ENCODE measurements at places on chromosomes 16 and 17.

GRCh38 chr16:54282202-54282927 lies 4.2 kb downstream of the IRX3 start:
- no peak overlapping the region for H3K27ac ChIP-seq
- DNase-seq: no peak
- no peaks in the 10 kb centered on the region for H3K36me3 ChIP-seq
- H3K27me3 ChIP-seq: peaks cover 8% of the 10 kb centered on the region
- H3K4me1 ChIP-seq: no peaks in the 10 kb centered on the region

GRCh38 chr16:57991551-57992059 lies 8.9 kb downstream of the ZNF319 start:
- H3K27ac ChIP-seq: no peak overlapping the region
- H3K4me3 ChIP-seq: no peak overlapping the region
- DNase-seq: no peak
- no peaks in the 10 kb centered on the region for H3K27me3 ChIP-seq

GRCh38 chr16:26211542-26211941 lies 519.8 kb downstream of the HS3ST4 start:
- H3K27ac ChIP-seq: no peak overlapping the region
- H3K4me1 ChIP-seq: no peaks in the 10 kb centered on the region
- no peak for DNase-seq
- H3K27me3 ChIP-seq: no peaks in the 10 kb centered on the region
- no peaks in the 10 kb centered on the region for H3K36me3 ChIP-seq

- no peaks in the 10 kb centered on the region for H3K27me3 ChIP-seq
- peaks cover 3% of the 10 kb centered on the region for H3K36me3 ChIP-seq
- H3K4me1 ChIP-seq: no peaks in the 10 kb centered on the region
- H3K4me3 ChIP-seq: no peak overlapping the region
Observed at GRCh38 chr17:64520359-64520758, 13.6 kb downstream of the CEP95 start.

DNA sequence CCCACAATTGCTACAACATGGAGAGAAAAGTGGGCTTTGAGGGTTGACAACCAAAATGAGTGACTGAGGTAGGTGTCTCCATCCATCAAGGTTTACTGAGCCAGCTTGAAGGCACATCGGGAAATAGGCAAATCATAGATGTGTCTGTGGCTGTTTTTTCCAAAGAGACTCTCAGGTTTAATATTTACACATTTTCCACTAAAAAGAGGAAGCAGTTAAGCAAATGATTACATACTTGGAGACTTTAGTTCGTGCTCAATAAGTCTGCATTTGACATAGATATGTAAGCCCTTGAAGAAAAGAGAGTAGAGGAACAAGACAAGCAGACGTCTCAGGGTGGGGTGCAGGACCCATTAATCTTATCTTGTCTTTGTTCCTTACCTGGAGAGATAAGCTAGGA lies 148.9 kb upstream of the COX10 start:
- DNase-seq: no peak
- H3K27me3 ChIP-seq: no peaks in the 10 kb centered on the region
- no peak overlapping the region for H3K27ac ChIP-seq
- no peaks in the 10 kb centered on the region for H3K4me1 ChIP-seq

GRCh38 chr17:3027786-3028532 lies 35.4 kb downstream of the OR1D5 start:
- no peaks in the 10 kb centered on the region for H3K4me1 ChIP-seq
- H3K36me3 ChIP-seq: no peaks in the 10 kb centered on the region
- no peak overlapping the region for H3K27ac ChIP-seq
- no peak for DNase-seq
- no peaks in the 10 kb centered on the region for H3K27me3 ChIP-seq

GRCh38 chr17:27353033-27353460 lies 59.1 kb downstream of the WSB1 start:
- H3K27me3 ChIP-seq: no peaks in the 10 kb centered on the region
- H3K36me3 ChIP-seq: no peaks in the 10 kb centered on the region
- peak overlapping the region; percentile 70 for H3K27ac ChIP-seq
- peak overlapping the region; percentile 73 for H3K4me3 ChIP-seq
- peaks cover 11% of the 10 kb centered on the region for H3K4me1 ChIP-seq

DNA sequence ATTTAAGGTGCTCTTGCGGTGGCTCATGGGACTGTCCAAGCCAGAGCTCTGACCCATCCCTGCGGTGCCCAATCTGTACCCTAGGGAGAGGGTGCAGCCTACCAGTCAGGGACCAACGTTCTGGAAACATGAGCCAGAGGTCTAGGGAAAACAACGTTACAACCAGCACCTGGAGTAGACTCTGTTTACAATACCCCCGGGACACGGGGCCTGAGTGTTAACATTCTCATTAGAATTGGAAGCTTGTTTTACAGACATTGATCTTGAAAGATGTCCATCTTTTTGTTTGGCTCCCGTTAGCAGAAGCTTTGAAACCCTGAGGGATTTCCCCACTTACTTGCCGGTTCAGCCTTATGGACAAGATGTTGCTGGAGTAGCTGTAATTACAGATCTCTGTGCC lies 6.9 kb downstream of the WIPI1 start:
- H3K4me1 ChIP-seq: no peaks in the 10 kb centered on the region
- DNase-seq: no peak
- no peaks in the 10 kb centered on the region for H3K27me3 ChIP-seq
- no peak overlapping the region for H3K4me3 ChIP-seq
- H3K27ac ChIP-seq: no peak overlapping the region

DNA sequence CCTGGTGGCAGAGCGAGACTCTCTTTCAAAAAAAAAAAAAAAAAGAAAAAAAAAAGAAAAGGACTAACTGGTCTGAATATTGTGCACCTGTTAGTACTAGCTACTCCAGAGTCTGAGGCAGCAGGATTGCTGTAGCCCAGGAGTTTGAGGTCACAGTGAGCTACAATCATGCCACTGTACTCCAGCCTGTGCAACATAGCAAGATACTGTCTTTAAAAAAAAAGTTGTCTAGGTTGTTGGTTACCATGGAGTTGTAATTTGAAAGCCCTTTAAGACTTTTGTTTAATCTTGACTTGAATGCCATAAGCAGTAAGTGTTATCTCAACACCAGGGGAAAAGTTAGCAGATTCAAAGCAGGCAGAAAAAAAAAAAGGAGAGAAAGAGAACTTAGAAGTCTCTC lies 10.9 kb upstream of the C16orf54 start:
- no peaks in the 10 kb centered on the region for H3K27me3 ChIP-seq
- no peak overlapping the region for H3K27ac ChIP-seq
- peaks cover 17% of the 10 kb centered on the region for H3K4me1 ChIP-seq
- no peak overlapping the region for H3K4me3 ChIP-seq

DNA sequence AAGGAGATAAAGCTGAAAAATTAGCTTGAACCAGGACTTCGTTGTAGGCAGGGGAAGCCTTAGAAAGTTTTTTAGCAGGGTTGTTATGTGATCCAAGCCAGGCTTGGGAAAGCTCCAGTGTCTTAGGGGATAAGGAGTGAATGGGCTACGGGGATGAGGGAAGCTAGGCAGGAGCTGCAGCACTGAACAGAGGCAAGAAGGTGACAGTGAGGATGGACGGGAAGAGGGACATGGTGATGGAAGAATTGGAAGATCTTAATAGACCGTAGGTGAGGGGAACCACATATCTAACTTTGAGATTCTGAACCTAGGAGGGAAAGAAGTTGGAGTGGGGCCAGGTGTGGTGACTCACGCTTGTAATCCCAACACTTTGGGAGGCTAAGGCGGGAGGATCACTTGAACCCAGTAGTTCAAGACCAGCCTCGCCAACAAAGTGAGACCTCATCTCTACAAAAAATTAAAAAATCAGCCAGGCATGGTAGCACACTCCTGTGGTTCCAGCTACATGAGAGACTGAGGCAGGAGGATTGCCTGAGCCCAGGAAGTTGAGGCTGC lies 3.2 kb downstream of the RHBDL3 start:
- peaks cover 20% of the 10 kb centered on the region for H3K27me3 ChIP-seq
- no peaks in the 10 kb centered on the region for H3K36me3 ChIP-seq
- H3K27ac ChIP-seq: no peak overlapping the region
- peaks cover 4% of the 10 kb centered on the region for H3K4me1 ChIP-seq
- no peak overlapping the region for H3K4me3 ChIP-seq

GRCh38 chr16:57601801-57602478 lies 26.5 kb upstream of the ADGRG1 start:
- peak overlapping the region; percentile 8 for H3K4me3 ChIP-seq
- H3K27ac ChIP-seq: peak overlapping the region; percentile 79
- H3K4me1 ChIP-seq: peaks cover 31% of the 10 kb centered on the region

GRCh38 chr16:88773812-88774291 lies 11.2 kb downstream of the PIEZO1 start:
- no peak overlapping the region for H3K4me3 ChIP-seq
- no peak for DNase-seq
- H3K36me3 ChIP-seq: peaks cover 6% of the 10 kb centered on the region
- H3K4me1 ChIP-seq: peaks cover 18% of the 10 kb centered on the region
- no peak overlapping the region for H3K27ac ChIP-seq

DNA sequence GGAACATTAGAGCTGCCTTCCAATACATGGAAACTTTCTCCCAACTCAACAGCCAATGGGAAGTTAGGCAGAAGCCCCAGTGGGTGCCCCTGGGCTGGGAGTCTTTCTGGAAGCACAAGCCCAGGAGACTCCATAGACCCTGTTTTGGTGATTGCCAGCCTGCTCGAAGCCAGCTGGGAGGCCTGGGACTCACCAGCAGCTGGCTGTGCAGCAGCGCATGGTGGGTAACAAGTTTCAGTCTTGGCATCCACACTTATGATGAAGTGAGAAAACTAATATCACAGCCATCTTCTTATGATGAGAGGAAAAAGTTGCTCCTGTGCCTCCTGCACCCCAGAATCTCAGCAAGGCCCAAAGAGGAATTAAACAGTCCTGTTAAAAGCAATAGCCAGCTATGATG lies 522.5 kb upstream of the CDH5 start:
- no peak overlapping the region for H3K27ac ChIP-seq
- DNase-seq: no peak
- no peaks in the 10 kb centered on the region for H3K36me3 ChIP-seq
- no peaks in the 10 kb centered on the region for H3K4me1 ChIP-seq
- H3K27me3 ChIP-seq: no peaks in the 10 kb centered on the region
- H3K4me3 ChIP-seq: no peak overlapping the region

DNA sequence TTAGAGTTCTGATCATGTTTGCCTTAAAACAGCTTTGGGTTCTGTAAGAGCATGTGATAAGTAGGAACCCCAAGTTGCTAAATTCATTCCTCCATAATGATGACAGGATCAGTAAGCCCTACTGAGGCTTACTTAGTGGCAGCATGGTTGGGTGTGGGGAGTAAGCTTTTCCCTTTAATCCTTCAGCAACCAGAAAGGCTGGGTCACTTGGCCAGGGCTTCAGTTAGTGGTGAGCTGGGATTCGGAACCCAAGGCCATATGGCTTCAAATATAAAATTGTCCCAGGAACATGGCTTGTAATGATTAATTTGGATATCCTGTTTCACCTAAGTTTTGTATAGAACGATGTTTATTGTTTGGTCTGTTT lies 850 bp downstream of the GINS3 start:
- H3K27ac ChIP-seq: peak overlapping the region; percentile 83
- no peaks in the 10 kb centered on the region for H3K4me1 ChIP-seq
- H3K4me3 ChIP-seq: peak overlapping the region; percentile 99
- no peak for DNase-seq
- no peaks in the 10 kb centered on the region for H3K27me3 ChIP-seq

GRCh38 chr17:13540546-13540945 lies 61.2 kb downstream of the HS3ST3A1 start:
- no peak overlapping the region for H3K4me3 ChIP-seq
- H3K36me3 ChIP-seq: no peaks in the 10 kb centered on the region
- no peak for DNase-seq
- no peaks in the 10 kb centered on the region for H3K27me3 ChIP-seq
- no peak overlapping the region for H3K27ac ChIP-seq

DNA sequence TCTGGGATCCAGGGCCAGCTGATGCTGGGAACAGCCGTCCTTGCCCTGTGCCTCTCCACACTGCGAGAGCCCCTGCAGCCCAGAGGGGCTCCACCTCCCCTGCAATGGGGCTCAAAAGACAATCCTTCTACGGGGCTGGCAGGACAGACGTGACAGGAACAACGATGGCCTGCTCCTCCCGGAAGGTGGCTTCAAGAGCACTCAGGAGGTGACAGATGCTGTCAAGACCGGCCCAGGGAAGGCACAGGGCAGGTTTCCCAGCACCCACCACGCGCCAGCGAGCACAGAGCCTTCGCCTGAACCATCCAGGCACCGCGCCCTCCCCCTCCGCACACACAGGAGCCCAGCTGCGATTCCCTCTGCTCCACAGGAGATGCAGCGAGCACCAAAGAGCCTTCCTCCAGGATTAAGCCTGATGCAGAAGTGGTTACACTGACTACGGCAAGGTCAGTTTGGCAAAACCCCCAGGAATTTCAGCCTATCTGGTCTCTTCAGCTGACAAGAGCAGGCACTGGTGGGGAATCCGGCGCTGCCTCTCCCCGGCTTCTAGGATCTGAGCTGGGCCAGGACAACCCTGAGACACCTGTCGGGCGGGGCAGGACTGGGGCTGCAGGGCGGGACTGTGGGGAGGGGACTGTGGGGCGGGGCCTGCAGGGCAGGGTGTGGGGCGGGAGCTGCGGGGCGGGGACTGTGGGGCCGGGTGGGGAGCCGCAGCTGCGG lies 103.4 kb downstream of the ZNF778 start:
- H3K27ac ChIP-seq: peak overlapping the region; percentile 76
- peaks cover 12% of the 10 kb centered on the region for H3K36me3 ChIP-seq
- H3K4me1 ChIP-seq: peaks cover 75% of the 10 kb centered on the region
- no peaks in the 10 kb centered on the region for H3K27me3 ChIP-seq
- DNase-seq: no peak
- H3K4me3 ChIP-seq: no peak overlapping the region

DNA sequence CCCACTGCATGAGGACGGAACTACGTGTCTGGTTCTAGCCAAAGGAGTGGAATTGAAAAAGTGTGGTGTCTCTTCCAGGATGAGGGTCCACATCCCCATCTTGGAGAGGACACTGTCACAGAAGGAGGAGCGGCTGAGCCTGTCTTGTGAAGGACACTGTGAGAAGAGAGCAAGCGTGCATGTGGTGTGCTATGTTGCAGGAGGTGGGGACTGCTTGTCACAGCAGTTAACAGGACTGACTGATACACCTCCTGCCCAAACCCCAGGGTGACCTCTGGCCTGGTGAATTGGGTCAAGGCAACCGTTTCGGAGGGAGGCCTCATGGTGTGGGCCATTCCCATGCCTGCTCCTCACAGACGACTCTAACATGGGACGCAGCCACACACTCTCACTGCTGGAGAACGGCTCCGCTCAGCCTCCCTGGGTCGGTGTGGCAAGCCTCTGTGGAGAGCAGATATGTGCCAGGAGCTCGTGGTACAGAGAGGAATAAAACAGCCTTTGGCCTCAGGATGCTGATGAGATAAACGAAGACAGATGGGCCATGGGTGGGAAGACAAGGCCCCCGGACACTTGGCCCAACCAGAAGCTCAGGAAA lies 56.4 kb upstream of the RBFOX3 start:
- no peak overlapping the region for H3K4me3 ChIP-seq
- H3K27me3 ChIP-seq: no peaks in the 10 kb centered on the region
- DNase-seq: no peak
- no peaks in the 10 kb centered on the region for H3K4me1 ChIP-seq
- H3K36me3 ChIP-seq: no peaks in the 10 kb centered on the region

- H3K27me3 ChIP-seq: no peaks in the 10 kb centered on the region
- DNase-seq: peak; percentile 92
- peak overlapping the region; percentile 96 for H3K27ac ChIP-seq
Observed at GRCh38 chr16:75011634-75012307, 12.9 kb downstream of the ZNRF1 start.

Data from GM12878 (cell line).